ENCODE measurements at places on chromosomes 1 and 21. TPM values are rescaled to one million over a fixed set of nuclear protein-coding genes. Genes with fewer than 3 reads are reported as not detected.

AQP10 gene
- not detected for total RNA-seq

UBQLN4 gene
- 39.8 TPM for total RNA-seq

IGSF3 gene
- total RNA-seq, result 32.2 TPM

ACOT11 gene
- 3.5 TPM for total RNA-seq

OR2AK2 gene
- not detected for total RNA-seq

MAP3K21 gene
- 21.3 TPM for total RNA-seq
